Hypothalamus (tissue), 51 donors: ENCODE measurements at places on chromosomes 1 and 21.

DNA sequence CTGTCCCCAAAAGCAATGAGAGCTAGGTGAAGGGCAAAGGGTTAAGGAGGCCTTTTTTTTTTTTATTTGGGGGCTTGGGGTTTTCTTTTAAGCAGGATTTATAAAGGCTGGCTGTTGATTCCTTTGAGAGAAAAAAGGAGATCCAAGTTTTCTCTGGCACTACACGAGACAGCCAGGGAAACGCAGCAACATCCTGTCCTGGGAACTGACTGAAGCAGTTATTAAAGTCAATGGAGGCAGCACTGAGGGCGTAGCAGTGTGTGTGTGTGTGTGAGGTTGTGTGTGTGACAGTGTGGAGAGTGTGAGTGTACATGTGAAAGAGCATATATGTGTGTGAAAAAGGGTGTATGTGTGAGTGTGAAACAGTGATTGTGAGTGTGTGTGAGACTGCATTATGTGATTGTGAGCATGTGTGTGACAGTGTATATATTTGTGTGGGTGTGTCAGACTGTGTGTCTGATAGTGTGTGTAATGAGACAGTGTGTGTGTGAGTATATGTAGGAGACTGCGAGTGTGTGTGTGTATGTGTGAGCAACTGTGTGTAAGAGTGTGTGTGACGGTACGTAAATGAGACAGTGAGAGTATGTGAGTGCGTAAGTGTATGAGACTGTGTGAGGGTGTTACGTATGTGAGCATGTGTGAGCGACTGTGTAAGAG lies 65.9 kb upstream of the TIAM1 start:
- no peak for DNase-seq

DNA sequence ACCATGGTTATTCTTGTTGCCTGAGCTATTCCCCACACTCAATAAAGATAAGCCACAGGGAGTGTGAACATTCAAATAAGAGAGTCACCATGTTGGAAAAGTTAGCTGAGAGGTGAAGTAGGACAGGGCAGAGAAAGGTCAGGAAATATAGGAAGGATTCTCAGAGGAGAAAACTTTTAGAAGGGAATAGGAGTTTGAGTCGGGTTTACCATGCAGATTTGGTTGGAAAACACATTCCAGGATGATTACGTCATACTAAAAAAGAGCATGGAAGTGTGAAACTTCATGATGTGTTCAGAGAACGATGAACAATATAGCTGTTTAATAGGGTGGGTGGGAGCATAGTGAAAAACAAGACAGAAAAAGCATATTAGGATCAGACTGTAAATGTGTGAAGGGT lies 1125.3 kb upstream of the ADGRL2 start:
- DNase-seq = no peak

DNA sequence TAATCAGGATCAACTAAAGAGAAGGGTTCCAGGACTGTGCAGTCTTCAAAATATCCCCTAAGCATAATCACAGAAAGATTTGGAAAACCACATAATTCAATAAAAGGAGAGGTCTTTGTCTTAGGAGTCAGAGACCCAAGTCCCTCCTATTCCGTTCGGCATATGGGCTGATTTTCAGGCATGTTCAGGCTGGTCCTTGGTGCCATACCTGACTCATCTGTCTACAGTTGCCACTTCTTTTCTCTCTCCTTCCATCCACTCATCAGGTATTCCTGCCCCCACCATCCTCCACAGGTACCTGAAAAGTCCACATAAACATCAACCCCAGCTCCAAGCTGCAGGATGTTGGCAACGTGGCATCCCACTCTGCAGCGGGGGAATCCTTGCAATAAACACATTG lies 29.7 kb upstream of the RPL11 start:
- DNase-seq = no peak

DNA sequence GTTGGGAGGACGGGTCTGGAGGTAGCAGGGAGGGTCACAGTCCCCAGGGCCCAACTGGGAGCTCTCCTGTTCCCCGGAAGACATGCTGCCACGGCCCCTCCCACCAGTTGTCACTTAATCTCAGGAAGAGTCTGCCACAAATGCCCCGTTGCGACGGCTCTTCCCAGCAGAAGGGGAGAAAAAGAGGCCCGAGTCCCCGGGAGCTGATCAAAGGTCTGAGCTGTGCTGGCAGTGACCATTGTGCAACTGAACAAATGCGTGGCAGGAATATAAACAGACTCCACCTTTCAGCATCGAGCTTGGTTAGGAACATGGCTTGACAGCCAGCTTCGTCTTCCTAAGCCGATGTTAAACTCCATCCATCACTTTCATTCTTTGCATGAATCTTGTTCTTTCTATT lies 27.8 kb upstream of the ZBTB21 start:
- DNase-seq = no peak

DNA sequence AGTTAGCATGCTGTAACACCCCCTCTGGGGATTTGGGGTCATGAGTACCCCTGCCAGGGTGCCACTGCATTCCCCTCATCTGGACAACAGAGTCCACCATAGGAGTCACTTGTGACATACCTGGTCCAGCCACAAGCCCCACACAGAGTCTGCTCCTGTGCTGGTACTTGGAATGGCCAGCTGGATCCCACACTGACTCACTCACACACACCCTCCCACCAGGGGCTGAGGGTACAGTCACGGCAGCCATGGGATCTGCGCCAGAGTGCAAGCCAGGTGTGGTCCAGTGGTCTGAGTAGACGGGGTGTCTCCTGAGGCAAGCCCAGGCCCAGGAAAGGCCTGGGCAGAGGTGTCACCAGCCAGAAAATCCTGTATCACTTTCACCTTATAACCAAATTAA lies 67.7 kb downstream of the MRPL39 start:
- no peak for DNase-seq

- DNase-seq = no peak
These were observed 52.0 kb upstream of the TMPRSS2 start for GRCh38 chr21:41559658-41560631.

DNA sequence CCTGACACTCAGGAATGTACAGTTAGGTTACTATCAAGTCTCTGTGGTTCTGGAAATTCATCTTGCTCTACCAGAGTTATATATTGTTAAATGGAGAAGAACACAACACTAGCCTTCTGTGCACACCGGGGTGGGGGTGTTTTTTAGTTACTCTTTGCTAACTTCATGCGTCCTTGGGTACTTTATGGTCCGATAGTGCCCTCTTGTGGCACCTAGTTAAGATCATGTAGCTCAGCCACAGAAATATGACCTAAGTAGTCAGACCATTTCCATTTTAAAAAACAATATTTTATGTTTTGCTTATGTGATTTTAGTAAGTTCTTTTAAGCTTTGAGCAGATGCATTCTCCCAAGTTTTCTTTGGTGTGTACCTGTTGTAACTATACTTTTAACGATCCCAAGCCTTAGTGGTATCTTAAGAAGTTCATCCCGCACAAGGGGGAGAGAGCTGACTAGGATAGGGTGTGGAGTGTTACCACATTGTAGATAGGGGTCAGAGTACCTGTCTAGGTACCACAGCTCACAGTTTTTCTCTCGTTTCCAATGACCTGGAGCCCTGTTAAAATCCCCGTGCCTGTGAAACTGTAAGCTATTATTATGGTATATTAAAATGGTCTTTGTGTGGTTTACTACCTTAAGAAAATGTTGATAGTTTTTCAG lies 20.6 kb upstream of the SH3D21 start:
- DNase-seq = peak; percentile 14

DNA sequence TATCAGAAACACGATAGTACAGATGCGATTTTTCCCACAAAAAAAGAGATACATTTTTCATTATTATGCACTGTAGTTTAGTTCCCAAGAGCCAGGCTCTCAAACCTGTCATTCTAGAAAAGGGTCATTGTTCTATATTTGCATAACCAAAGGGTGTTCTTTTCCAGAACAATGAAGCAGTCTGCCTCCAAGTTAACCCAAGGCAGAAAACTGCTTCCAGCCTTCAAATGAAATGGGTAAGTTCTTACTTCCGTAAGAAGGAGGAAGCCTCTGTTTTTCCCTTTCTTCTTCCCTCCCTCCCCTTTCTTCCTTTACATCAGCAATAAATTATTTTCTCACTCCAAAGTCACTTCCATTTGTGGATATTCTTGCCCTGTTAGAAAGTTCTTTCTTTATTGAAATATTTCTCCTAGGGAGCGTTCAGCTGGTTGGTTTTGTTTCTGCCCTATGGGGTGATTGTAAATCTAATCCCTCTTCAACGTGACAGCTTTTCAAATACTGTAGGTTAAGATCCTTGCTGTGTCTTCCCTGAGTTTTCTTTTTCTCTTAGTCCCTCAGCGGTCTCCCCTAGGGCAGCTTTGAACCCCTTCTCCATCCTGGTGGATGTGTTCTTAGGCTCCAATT lies 77.3 kb upstream of the PTGFRN start:
- DNase-seq = no peak

- DNase-seq = no peak
These were observed 378.9 kb downstream of the HHAT start for GRCh38 chr1:210707300-210708240.

- no peak for DNase-seq
These were observed 25.3 kb downstream of the CLSTN1 start for GRCh38 chr1:9798236-9799130.

DNA sequence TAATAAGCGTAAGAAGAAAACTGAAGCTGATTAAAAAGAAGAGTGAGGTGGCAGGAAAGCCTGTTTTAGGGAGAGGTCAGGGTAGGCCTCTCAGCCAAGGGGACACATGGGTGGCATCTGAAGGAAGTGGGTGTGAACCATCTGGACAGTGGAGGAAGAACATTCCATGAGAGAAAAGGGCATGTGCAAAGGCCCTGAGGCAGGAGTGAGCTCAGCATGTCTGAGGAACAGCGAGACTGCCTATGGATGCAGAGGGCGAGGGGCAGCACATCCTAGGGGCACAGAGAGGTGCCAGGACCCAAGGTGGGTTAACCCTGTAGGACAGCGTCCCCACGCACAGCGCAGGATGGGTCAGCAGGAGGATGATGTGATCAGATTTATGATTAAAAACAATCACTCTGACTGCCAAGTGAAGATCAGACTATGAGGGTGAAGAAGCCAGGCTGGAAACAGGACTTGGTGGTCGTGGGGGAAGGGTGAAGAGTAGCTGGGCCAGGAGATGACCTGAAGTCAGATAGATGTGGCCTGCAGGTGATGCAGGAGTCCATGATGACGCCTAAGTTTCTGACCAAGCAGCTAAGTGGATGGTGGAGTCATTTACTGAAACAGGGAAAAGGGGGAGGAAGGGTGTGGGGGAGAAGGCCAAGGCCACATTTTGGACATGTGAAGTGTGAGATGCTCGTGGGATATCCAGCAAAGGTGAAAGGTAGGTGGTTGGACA lies 37.9 kb downstream of the PABPC4 start:
- DNase-seq = no peak

GRCh38 chr1:74396462-74396861 lies 115.9 kb downstream of the LRRC53 start:
- no peak for DNase-seq

DNA sequence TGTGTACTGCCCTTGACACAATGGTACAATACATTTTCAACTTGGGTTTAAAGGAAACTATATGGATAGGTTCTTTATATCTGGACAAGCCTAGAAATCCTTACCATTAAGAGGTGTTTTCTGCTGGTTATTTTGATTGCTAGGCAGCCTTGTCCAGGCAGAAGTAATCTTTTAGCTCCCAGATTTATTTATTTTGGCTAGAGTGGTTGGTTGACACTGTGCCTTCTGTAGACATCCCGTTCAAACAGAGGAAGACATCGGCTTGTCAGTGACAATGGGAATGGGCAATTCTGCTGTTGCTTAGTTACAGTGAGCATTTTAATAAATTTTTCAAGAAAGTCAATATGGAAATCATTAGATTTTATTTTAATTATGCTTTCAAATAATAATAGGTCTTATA lies 138.8 kb downstream of the VPS13D start:
- DNase-seq = no peak

DNA sequence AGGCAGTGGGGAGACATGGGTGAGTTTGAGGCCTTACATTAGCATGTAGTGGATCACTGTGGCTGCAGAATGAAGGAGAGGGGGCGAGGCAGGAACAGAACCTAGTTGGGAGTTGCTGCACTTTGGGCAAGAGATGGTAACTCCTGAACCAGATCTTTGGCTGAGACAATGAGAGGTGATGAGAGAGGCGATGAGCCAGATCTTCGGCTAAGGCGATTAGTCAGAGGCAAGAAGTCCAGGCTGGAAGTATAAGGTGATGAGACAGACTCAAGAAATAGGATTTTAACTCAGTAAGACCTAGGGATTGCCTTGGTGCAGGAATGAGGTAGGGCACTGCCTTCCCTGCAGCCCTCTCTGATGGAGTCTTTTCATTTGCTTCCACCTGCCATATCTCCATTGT lies 9.1 kb upstream of the ARTN start:
- no peak for DNase-seq

DNA sequence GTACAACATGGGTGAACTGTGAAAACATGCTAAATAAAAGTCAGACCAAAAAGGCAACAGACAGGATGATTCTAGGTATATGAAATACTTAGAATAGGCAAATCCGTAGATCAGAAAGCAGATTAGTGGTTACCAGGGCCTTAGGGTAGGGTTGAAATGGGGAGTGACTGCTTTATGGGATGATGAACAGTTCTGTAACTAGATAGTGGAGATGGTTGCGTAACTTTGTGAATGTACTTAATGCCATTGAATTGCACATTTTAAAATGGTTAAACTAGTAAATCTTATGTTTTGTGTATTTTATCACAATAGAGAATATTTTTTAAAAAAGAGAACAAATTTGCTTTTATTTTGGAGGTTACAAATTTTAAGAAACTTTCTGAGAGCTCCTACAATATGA lies 17.4 kb downstream of the ZNF326 start:
- DNase-seq = no peak

DNA sequence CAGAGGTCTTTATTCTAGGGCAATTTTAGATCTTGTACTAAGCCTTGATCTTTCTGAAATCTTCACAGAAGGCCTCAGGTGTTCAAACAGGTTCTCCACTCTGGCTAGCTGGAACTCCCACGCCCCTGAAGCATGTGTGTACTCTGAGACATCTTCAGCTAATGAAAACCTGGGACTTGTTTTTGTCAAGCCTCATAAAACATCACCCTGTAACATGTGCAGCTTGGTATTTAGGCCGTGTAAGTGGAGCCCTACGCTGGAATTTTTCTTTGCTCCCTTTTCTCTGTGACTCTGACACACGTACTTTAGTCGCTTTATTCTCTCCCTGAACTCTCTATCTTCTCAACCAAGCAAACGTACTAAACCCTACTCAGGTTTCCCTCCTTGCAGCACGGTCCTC lies 701.9 kb upstream of the ZP4 start:
- no peak for DNase-seq

DNA sequence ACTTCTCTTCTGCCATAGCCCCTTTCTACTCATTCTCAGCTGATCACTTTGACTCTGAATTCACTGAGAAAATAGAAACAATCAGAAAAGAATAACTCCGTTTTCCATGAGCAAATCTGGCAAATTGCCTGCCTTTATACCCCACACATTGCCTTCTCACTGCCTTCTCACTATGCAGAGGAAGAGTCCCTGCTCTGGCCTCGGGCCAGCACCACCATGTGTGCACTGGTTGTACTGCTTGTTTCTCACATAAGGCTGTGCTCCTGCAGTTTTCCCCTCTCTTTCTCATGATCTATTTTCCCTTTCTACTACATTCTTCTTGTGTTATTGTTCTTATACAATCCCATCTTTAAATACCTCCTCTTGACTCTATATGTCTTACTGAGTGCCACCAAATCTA lies 2.3 kb upstream of the HMGCS2 start:
- no peak for DNase-seq
